ENCODE measurements at places on chromosomes 16 and 17.

DNA sequence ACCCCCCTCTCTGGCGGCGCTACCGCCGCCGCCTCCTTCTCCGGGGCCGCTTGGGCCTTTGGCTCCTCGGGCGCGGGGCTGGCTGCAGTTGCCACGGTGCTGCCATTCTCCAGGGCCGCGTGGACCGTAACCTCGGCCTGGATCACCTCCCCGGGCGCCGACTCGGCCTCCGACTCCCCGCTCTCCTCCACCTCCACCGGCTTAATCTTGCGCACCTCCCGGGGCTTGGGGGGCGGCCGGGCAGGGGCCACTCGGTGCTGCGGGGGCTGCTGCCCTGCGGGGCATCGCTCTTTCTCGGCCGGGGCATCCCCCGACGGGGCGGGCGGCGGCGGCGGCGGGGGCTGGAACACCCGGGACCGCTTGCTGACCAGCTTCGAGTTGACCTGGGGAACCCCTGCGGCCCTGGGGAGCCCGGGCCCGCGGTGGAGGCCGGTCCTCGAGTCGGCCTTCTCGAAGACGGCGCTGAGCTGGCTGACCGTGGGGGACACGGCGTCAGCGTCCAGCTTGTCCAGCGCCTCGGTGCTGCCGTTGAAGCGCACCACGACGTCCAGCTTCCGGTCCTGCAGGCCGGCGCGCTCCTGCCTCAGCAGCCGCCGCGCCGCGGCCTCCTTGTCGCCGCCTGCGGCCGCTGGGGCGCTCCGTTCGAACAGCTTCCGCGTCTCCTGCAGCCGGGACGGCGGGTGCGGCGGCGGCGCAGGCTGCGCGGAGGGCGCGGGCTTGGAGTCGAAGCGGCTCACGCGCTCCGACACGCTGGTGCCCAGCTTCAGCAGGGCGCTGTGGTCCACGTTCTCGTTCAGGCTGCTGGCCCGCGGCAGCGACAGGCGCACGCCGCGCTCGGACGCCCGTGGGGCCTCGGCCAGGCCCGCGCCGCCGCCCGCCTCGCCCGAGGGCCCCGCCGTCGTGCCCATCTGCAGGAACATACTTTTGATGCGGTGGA lies 792 bp downstream of the PPP1R9B start:
- DNase-seq, result peak; percentile 46

GRCh38 chr17:69883120-69883519 lies 191.9 kb upstream of the KCNJ16 start:
- DNase-seq, result no peak

GRCh38 chr17:74512036-74512435 lies 19.2 kb downstream of the CD300LB start:
- no peak for DNase-seq

DNA sequence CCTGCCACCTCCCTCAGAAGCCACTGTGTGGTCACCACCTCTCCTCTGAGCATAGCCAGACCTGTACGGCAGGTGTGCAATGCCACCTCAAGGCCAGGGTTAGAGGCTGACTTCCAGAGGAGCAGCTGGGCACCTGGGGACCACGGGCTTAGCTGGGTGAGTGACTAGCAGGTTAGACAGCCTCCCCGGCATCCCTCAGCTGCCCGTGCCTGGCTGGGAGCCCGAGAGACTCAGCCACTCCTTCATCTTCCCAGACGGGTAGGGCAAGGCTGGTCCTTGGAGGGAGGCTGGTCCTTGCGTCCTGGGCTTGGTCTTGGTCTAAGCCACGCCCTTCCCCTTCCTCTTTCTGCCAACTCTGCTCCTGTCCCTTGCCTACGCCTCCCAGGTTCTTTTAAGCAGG lies 7.8 kb downstream of the CRHR1 start:
- no peak for DNase-seq

Measured in NCI-H1092 treated with DMSO at 0.1 percent for 48 hours (cell line).